CMK (cell line): ENCODE measurements at places on chromosomes 3 and 15.

GRCh38 chr3:17994167-17994566, 251.7 kb upstream of the TBC1D5 start:
- DNase-seq: no peak

- DNase-seq: no peak
These were observed 67.9 kb downstream of the BFSP2 start for GRCh38 chr3:133467780-133468179.

GRCh38 chr15:50377867-50378751, 23.1 kb upstream of the GABPB1 start:
- no peak for DNase-seq

DNA sequence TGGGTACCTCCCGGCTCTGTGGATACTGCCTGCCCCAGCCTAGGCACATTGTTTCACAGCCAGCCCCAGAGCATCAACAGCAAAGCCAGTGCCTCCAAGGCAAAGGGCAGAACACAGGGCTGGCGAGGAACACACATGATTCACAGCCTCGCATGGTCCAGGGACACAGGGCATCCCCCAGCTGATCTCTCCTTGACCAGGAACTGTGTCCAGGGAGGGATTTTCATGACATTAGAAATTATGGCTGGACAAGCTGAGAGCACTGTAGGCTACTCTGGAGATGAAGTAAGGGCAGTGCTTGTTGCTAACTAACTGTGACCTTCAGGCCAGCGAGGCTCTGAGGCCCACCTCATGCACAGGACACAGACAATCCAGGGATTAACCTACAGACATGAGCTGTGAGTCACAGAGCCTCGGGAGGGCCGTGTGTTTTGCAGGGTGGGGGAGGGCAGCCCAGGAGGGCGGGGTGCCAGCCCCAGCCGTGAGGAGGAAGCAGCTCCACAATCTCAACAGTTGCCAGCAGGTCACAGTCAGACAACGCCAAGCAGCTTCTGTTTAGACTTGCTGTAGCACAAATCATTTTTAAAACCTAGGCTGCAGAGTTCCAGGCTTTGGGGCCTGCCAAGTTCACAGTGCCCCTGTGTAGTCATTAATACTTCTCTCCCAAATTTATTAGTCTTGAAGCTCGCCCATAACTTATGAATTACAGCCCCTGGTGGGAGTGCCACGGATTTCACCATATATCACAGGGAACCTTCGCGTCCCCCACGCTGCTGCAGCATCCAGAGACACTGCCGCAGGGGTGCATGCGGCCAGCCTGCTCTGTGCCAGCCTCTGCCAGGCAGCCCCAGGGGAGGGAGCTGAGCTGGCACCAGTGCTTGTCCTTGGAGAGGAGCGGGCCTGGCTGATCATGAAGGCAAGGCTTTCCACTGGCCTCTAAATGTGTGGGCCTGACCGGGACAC, 114.7 kb downstream of the ETFA start:
- peak; percentile 20 for DNase-seq

DNA sequence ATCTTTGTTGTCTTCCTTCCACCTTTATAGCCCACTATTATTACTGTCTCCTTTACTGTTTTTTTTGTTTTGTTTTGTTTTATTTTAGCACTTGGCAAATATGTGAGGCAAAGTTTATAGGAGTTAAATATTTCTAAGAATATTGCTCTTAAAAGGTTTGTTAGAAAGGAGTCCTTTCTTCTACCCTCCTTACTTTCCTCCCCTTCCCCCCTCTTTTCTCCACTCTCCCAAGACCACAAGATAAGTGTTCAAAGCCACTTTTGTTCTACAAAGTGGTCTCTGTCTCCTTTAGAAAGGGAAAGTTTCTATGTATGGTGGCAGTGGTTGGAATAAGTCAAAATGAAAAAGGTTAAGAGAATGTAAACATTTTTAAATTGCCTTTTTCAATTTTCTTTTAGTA, 130.7 kb upstream of the TSC22D2 start:
- DNase-seq: no peak

DNA sequence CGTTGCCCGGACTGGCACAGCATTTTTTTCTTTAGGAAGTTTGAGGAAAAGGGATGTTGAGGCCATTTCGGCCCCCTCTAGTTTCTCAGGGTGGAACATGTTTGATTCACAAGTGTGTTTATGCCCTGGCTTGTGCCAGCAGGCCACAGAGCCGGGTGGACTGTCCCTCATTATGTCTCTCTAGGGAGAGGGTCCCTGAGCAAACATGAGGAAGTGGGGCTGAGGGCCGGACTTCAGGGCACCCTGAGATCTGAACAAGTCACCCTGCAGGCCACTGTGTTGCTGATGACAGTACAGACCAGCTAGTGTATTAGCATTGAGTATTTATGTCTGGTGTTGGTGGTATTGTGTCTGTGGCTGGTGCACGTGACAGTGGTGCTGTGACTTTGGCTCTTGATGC, 34.9 kb downstream of the RNU5B-1 start:
- DNase-seq: no peak

DNA sequence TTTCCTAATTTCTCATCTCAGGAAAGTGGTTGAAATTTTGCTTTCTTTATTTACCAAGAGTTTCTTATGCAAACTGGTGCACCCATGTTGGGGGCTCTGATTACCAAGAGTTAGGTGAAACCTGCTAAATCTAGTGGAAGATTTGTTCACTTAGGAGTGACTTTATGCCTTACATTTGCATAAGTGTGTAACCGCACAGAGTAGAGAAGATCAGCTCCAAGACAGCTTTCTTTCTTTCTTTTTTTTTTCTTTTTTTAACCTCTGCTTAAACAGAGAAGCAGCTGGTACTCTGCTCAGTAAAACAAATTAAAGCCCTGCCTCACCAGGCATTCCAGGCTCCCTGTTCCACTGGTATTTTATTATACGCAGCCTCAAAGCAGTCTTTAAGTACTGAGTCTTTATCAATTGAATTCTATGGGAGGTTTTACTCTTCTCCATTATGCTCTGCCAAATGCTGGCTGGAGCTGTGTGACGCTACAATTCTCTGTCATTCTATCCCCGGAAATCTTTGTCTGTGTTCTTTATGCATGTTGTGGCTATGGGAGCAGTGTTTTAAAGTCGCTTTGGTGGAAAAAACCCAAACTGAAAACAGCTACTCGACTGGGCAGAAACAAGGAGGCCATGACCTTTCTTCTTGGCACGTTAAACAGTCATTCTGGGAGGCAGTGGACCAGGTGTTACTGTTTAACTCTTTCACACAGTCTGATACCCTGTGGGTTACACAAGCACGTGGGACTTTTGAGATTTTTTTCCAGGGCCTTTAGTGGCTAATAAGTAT, 55.2 kb upstream of the GBE1 start:
- DNase-seq: no peak

- no peak for DNase-seq
These were observed 113.4 kb downstream of the CD47 start for GRCh38 chr3:107977221-107978130.

GRCh38 chr3:18808429-18808828, 339.9 kb upstream of the KCNH8 start:
- DNase-seq: no peak

DNA sequence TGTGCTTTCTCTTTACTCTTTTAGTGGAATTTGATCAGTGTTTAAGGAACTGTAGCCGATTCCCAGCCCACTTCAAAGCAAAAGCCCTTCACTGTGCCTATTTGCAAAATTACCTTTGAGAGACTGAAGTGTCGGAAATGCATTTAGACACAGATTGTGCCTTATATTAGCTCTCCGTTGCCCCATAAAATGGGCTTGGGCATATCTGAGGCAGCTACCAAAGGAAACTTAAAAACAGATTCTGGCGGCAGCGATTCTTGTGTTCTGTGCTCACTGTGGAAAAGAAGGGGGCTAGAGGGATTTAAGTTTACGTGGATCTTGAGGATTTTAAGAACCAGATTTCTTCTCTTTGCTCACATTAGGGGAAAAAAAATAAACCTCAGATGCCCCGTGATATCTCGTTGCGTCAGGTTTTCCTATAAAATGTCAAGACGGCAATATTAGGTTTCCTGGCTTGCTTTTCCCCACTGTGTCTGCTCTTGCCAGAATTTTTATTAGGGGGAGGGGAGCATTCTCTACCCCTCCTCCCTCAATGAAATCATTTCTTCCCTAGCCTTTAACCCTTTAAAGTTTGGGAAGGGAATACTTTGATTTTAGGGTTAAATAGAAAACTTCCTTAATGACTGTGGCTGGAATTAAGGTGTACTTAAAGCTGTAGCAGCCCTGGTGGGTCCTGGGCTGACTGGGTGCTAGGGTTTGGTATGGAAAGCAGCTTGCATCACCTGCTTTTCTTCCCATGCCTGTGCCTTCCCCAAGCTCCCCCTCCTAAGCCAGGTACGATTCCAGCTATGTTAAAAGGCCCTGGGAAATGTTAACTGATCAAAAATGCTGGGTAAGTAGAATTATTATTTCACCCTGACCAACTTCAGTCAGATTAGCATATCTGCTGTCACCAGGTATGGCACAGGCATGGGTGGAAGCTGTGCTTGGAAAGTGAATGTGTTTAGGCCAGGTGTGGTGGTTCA, 73.8 kb downstream of the SMAD3 start:
- DNase-seq: no peak

DNA sequence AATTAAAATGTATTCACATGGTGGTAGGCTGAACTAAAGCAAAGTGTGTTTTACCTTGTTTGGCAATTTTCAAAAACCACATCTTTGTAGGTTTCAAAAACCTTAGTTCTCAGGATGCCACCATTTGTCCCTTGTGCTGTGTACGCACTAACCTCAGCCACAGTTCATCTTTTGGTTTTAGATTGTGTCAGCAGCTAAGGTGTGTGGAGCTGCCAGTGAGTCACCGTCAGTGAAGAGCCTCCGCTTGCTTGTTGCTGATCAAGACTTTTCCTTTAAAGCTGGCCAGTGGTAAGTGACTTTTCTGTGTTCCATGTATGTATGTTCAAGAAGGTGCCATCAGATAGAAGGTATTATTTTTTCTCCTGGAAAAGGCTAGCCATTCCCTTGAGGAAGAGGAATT, 21.1 kb downstream of the OXNAD1 start:
- DNase-seq: no peak

GRCh38 chr15:101526021-101526420, 36.5 kb upstream of the PCSK6 start:
- no peak for DNase-seq

- no peak for DNase-seq
These were observed 161.3 kb downstream of the ABHD5 start for GRCh38 chr3:43852066-43852465.

- DNase-seq: no peak
These were observed 26.1 kb downstream of the ABTB1 start for GRCh38 chr3:127698691-127699415.
